Thoracic aorta (tissue), 2 donors: ENCODE measurements at places on chromosomes 12 and 14. TPM values are rescaled to one million over a fixed set of nuclear protein-coding genes. Genes with fewer than 3 reads are reported as not detected.

- H3K27ac ChIP-seq, result no peak overlapping the region
- DNase-seq, result no peak
- H3K4me1 ChIP-seq, result no peaks in the 10 kb centered on the region
- H3K27me3 ChIP-seq, result no peaks in the 10 kb centered on the region
Observed at GRCh38 chr12:46535376-46535775, 162.8 kb upstream of the SLC38A2 start.

DNA sequence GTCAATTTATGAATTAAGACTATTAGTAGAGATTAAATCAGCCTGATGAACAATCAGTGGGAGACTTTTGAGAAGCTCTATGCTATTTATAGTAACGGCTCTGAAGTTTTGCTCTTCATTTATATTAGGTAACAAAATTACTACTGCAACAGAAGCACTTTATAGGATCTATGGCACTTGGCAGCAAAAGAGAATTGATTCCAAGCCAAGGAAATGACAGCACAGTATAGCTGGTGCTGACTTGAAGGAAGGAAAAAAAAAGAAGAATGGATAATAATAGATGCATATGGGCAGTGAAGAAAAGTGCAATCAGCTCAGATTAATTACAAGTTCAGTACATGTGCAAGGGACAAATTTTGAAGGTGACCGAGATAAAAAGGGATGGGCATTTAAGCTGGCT lies 228.2 kb upstream of the PPFIA2 start:
- H3K36me3 ChIP-seq, result no peaks in the 10 kb centered on the region
- no peaks in the 10 kb centered on the region for H3K27me3 ChIP-seq
- H3K4me3 ChIP-seq, result no peak overlapping the region
- H3K27ac ChIP-seq, result no peak overlapping the region
- no peak for DNase-seq
- no peaks in the 10 kb centered on the region for H3K4me1 ChIP-seq

DNA sequence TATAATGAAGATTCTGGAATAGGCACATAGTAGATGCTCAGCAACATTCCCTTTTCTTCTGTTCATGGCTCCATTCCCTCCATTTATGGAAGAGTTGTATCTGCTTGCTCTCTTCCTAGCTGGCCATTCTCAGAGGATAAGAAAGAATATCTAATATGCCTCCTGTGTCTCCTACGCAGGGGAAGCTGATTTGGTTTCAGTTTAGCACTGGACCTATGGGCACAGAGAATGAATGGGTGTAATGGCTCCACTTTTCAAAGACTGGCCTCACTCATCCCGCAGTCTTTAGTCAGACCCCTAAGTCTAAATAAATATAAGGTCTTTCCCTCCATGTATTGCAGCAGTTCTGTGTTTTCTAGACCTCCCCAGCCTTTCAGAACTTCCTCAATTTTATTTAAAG lies 2.0 kb downstream of the PKP2 start:
- H3K36me3 ChIP-seq, result no peaks in the 10 kb centered on the region
- H3K27ac ChIP-seq, result no peak overlapping the region
- H3K27me3 ChIP-seq, result peaks cover 6% of the 10 kb centered on the region
- H3K4me3 ChIP-seq, result no peak overlapping the region
- peaks cover 13% of the 10 kb centered on the region for H3K4me1 ChIP-seq
- no peak for DNase-seq

- H3K27me3 ChIP-seq, result no peaks in the 10 kb centered on the region
- DNase-seq, result no peak
- no peak overlapping the region for H3K27ac ChIP-seq
- no peaks in the 10 kb centered on the region for H3K4me1 ChIP-seq
- H3K4me3 ChIP-seq, result no peak overlapping the region
Observed at GRCh38 chr14:100369019-100369418, 45.9 kb downstream of the SLC25A47 start.

Gene SCFD1
- total RNA-seq, result 46.8 TPM

DNA sequence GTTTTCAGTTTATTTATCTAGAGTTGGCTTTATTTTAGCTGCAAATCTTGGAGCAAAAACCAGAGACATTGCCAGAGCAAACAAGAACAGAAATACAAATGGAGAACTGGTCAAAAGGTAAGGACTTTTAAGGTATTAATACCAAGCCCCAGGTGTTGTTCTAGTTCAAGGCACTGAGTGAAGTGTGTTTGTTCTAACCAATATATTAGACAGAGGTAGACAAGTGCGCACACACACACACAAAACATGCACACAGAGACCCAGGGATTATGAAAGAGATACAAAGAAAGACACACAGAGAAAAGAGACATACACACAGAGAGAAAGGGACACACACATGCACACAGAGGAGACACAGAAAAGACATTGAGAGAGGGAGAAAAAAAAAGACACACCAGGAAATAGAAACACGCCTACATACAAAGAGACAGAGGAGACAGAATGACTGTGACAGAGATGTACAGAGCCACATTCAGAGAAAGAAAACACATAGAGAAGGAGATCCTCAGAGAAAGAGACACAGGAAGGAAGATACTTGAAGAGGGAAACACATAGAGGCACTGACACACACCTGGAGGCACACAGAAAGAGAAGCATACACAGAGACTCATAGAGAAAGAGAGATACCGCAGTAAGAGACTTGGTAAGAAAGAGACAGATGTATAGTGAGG lies 50.2 kb downstream of the MIPOL1 start:
- H3K36me3 ChIP-seq, result no peaks in the 10 kb centered on the region
- H3K4me3 ChIP-seq, result no peak overlapping the region
- H3K27me3 ChIP-seq, result no peaks in the 10 kb centered on the region
- no peak overlapping the region for H3K27ac ChIP-seq
- H3K4me1 ChIP-seq, result no peaks in the 10 kb centered on the region
- no peak for DNase-seq

DNA sequence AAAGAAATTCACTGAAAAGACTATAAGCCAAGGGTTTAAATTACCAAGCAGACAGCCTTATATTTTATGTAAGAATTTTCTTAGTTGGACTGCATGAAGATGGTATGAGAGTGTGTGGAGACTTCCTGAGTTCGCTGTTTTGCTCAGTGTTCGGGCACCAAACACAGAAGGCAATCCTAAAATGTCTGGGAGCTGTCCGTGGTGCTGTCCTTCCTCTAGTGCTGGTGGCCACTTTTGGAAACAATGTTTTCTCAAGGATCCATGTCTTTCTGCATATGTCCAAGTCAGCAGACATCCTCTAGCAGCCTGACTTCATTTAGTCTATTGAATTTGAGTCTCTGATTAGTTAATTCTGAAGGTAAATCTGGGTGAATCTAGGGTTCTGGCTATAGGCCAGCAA lies 135.8 kb downstream of the SLC8A3 start:
- DNase-seq, result no peak
- no peaks in the 10 kb centered on the region for H3K36me3 ChIP-seq
- H3K27me3 ChIP-seq, result no peaks in the 10 kb centered on the region
- H3K4me1 ChIP-seq, result no peaks in the 10 kb centered on the region
- H3K27ac ChIP-seq, result no peak overlapping the region

- H3K27ac ChIP-seq, result no peak overlapping the region
- no peak overlapping the region for H3K4me3 ChIP-seq
- H3K4me1 ChIP-seq, result peaks cover 29% of the 10 kb centered on the region
- H3K27me3 ChIP-seq, result no peaks in the 10 kb centered on the region
- no peak for DNase-seq
Observed at GRCh38 chr14:72788255-72788654, 105.6 kb downstream of the DPF3 start.

DNA sequence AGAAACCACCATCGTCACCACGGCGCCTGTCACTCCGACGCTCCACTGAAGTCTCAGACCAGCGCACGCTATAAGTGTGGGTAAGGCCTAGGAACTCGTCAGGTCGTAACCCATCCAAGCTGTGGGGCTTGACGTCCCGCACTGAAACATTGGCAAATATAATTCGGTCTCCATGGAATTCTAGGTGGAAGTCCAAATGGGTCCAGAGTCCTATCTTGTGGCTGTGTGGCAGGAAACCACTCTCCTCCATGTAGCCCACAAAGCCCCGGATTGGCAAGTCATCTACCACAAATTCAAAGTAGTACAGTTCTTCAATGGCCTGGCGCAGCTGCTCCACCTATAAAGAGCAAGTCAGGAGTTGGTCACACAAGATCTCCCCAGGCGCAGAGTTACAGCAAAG lies 2.3 kb downstream of the TM9SF1 start:
- peaks cover 10% of the 10 kb centered on the region for H3K36me3 ChIP-seq
- no peaks in the 10 kb centered on the region for H3K27me3 ChIP-seq
- DNase-seq, result no peak
- no peak overlapping the region for H3K27ac ChIP-seq
- H3K4me1 ChIP-seq, result peaks cover 31% of the 10 kb centered on the region
- H3K4me3 ChIP-seq, result no peak overlapping the region

Gene RAB5B
- 70.3 TPM for total RNA-seq

DNA sequence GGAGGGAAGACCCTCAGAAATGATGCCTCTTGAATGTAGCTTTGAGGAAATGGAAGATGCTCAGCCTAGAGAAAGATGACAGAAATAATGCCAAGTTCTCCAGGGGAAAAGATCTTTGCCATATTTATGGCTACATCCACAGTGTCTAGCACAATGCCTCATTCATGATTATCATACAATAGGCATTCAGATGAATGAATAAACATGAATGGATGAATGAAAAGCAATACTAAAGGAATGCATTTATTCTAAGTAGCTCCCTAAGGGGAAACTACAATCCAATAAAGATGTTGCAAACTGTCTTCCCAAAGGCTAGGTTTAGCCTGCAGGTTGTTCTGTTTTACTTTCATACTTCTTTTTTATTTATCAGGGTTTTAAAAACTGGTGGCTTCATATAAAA lies 12.0 kb downstream of the TMTC1 start:
- no peak overlapping the region for H3K4me3 ChIP-seq
- no peaks in the 10 kb centered on the region for H3K36me3 ChIP-seq
- H3K27me3 ChIP-seq, result no peaks in the 10 kb centered on the region
- no peak overlapping the region for H3K27ac ChIP-seq
- H3K4me1 ChIP-seq, result peaks cover 13% of the 10 kb centered on the region

DNA sequence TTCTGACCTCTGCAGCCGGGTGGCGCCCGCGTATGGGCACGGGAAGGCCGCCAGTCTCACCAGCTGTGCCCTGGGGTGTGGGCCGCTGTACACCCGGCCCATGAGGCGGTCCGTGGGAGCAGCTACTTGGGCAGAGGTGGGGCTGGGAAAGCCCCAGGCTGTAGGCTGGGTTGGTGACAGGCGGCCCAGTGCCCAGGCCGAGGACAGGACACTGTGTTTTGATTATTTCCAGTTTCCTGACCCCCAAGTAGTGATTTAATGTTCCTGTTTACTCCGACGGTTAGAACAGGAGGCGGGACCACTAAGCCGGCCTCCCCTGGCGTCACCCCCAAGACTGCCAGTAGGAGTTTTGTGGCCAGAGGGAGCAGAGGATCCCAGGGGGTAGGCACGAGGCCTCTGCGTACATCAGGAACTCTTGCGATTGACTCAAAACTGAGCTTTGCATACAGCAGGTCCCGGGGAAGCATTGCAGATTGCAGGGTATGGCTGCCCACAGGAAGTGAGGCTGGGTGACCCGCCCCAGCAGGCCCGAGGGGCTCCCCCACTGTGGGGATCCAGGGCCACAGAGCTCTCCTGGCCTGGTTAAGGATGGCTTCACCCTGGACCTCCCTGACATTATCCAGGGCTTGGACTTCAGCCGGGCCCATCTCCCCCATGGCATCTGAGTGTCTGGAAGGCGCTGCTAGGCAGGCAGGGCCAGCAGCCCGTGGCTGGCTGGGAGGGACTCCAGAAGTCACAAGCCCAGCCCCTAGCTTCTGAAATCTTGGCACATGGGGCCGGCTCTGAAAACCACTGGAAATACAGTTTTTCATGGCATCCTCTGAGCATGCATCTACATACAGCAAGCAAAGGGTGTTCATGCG lies 42.5 kb upstream of the DIO3 start:
- H3K4me3 ChIP-seq, result no peak overlapping the region
- no peak for DNase-seq
- peaks cover 22% of the 10 kb centered on the region for H3K4me1 ChIP-seq
- H3K27ac ChIP-seq, result no peak overlapping the region
- H3K36me3 ChIP-seq, result no peaks in the 10 kb centered on the region
- H3K27me3 ChIP-seq, result no peaks in the 10 kb centered on the region

GRCh38 chr14:96705422-96706092 lies 91.6 kb upstream of the VRK1 start:
- no peak overlapping the region for H3K4me3 ChIP-seq
- H3K36me3 ChIP-seq, result no peaks in the 10 kb centered on the region
- H3K27me3 ChIP-seq, result no peaks in the 10 kb centered on the region

GRCh38 chr12:6262623-6263022 lies 47.9 kb upstream of the PLEKHG6 start:
- H3K27ac ChIP-seq, result no peak overlapping the region
- DNase-seq, result no peak
- H3K4me1 ChIP-seq, result no peaks in the 10 kb centered on the region

DNA sequence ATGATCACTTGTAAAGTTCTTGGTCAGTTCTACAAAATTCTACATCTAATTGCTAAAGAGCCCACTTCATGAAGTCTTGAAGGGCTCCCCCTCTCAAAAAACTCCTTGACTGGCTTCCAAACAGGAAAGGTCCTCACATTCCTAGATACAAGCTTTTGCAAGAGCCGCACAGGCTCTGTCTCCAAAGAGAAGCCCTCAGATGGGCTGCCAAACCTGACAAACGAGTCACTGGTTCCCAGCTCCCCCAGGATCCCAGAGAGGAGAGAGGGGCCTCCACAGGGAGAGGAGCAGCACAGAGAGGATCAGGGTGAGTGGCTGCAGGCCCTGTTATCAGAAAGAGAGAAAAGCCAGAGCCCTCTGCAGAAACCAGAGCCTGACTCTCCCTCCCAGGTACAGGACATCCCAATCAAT lies 5.8 kb downstream of the NID2 start:
- peaks cover 27% of the 10 kb centered on the region for H3K4me1 ChIP-seq
- no peak overlapping the region for H3K27ac ChIP-seq
- DNase-seq, result no peak
- H3K36me3 ChIP-seq, result no peaks in the 10 kb centered on the region
- no peaks in the 10 kb centered on the region for H3K27me3 ChIP-seq
- no peak overlapping the region for H3K4me3 ChIP-seq

Gene HHIPL1
- 10.0 TPM for total RNA-seq

Gene UBE3B
- 41.4 TPM for total RNA-seq

Gene NKX2-1
- not detected for total RNA-seq

Gene SLC25A21
- total RNA-seq, result 1.2 TPM

DNA sequence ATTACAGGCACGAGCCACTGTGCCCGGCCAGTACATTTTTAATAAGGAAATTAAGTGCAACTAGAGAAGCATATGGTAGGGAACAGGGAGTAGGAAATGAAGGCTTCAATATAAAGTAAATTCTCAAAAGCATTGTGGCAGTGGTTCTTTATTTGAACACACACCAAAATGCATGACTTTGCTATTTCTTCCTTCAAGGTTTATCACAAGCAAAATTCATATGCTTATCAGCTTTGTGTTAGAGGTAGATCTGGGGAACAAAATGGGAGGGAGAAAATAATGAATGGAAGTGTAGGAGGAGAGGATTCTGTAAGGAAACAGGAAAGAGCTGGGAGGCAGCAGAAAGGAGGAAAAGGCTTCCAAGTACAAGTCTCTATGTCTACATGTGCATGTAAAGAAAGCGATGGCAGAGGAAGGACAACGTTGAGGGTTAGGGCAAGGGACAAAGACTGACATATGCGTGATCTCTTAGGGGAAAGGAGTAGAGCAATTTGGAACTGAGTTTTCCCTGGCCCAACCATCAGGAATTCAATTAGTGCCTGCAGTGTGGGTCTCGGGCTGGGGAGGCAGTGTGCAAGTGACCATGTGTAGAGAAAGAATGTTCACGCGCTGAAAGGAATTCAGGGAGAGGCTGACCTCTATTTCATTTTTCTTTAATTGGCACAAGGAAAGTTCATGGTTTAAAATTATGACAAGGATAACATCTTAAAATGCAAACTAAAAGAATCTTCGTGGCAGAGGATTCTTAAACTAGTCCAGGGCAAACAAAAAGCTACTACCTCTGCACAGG lies 22.9 kb upstream of the RASSF8 start:
- no peak overlapping the region for H3K4me3 ChIP-seq
- no peaks in the 10 kb centered on the region for H3K27me3 ChIP-seq
- DNase-seq, result no peak
- no peak overlapping the region for H3K27ac ChIP-seq
- H3K4me1 ChIP-seq, result no peaks in the 10 kb centered on the region
- no peaks in the 10 kb centered on the region for H3K36me3 ChIP-seq

Gene LBHD2
- total RNA-seq, result not detected
